ENCODE measurements at places on chromosomes 16 and 17.

DNA sequence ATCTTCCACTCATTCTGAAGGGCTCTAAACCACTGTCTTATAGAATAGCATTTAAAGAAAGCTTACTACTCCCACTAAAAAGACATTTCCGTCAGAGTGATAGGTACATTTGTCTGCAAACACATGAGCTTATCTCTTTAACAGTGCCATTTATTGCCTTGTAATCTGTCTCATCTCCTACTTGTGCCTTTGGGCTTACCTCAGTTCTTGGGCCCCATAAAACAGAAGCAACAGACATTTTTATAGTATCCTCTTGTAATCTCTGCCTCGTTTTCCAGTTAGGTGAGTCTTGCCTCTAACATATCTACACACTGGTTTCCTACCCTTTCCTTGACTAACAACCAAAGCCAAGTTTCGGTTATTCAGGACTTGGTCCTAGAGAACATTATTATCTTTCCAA lies 681.4 kb upstream of the KIF2B start:
- no peak for DNase-seq

DNA sequence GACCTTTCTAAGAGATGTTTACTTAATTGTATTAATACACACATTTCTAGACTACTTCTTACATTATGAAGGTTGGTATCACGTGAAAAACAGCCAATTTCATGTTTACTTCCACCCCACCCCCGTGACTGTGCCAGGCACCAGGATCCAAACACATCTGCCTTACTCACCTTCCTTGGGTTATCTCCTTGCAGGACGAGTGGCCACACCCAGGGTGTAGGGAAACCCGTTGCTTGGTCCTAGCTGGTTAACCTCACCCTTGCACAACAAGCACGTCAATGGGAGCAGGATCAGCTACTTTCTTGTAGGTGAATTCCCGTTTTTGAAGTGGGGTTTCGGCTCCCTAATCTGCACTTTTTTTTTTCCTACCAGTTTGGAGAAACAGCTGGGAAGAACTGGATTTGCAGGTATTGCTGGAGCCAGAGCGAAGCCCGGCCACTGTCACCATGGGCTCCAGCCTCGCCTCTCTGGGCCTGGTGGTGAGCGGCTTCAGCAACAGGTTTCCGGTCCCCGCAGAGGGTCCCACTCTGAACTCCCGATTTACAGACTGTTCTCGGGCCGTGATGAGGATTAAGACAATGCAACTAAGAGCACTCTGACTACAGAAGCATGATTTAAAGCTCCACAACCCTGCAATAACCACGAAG lies 2.1 kb upstream of the UBB start:
- peak; percentile 47 for DNase-seq

DNA sequence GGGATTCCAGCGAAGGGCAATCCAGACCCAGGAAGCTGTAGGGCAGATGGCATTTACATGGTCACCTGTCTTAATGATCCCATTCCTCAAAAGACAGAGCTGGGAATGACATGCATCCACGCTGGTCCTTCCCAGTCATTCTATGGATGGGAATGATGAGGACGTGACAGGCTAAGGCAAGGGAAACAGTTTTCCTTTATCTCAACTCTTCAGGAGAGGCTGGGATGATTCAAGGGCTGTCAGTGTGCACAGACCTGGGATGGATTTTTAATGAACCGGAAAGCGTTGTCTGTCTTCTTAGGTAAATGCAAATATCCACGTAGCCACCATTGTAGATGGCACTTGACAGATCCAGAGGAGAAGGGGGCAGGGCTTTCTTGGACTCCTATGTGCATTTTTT lies 483.2 kb upstream of the EEF2KMT start:
- DNase-seq: no peak

DNA sequence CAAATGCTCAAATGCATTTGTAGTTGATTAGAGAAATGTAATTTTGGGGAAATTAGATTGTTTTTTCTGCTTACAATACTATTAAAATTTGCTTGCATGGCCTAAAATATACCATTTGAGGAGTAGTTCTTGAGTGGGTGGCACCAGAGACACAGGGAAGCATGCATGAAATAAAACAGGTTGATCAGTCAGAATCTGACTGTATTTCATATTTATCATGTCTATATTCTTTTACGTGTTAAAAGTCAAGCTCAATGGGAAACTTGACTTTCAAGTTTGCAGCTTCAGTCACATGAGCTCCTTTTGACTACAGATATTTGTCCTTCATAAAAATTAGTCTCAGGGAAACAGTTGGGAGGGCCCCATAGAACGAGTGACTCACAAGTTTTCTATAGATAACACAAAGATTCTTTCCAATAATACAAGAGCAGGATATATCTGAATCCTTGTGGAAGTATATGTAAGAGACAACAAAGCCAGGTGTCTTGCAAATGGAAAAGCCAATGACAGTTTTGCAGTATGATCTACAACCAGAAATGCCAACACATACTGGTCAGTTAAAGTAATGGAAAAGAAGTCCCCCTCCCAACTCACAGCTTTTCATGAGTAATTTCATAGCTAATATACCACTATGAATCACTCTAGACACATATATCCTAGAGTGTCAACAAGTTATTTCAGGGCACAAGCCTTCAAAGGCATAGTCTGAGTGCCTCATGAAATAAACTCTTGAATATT lies 42.2 kb upstream of the CORO6 start:
- peak; percentile 84 for DNase-seq

DNA sequence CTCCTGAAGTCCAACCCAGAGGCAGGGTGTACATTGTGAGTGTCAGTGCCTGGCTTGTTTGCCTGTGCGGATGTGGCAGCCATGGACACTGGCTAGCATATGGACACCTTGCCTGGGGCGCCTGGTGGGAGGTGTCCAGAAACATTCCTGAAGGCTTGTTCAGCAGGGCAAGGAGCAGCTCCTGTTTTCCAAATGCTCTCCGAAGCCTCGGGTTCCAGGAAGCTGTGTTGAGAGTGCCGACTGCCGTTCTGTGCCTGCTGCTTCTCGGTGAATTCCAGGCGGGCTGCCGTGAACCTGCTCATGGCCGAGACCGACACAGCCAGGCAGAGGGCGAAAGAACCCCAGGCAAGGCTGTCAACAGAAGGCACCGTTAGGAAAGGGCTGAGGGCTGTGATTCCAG lies 10.9 kb upstream of the DHRS7C start:
- DNase-seq: peak; percentile 24

DNA sequence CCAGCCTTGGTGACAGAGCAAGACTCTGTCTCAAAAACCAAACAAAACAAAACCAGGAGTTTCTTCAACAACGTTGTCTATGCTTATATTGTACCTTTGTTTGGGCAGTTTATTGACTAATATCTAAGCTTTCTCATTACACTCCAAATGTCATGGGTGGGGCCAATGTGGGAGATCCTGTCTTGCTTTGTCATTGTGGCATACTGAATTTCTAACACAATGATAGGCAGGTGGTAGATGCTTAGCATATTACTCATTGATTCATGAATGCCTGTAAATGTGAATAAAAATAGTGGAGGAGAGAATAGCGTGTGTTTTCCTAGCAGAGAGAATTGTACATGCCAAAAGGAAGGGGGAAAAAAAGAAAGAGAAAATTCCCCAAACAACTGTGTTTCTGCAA lies 802.5 kb upstream of the EEF2KMT start:
- no peak for DNase-seq

DNA sequence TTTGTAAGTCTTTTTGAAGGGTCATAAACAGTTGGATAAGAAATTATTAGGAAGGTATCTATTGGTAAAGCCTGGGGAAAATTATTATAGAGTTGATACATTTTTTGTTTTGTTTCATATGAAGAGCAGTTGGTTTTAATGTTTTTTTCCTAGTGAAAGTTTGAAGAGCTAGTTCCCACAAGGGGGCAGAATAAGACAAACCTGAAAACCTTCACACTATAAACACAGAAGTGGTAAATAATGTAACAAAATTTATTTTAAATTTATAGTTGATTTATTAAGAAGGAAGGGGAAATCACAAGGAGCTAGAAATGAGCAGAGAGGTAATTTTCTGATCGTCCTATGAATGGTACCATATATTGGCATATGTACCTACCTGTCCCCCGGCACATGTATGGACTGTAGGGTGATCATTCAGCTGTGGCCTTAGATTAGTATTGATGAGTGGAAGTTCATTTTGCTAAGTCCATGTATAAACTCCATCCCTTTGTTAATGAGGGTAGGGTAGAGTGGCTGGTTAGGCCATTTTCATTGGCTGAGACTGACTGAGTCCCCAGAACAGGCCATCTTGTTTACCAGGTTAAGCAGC lies 116.3 kb downstream of the TANC2 start:
- DNase-seq: peak; percentile 52

GRCh38 chr17:34146440-34147043 lies 108.5 kb upstream of the CCL2 start:
- DNase-seq: no peak

- peak; percentile 93 for DNase-seq
Observed at GRCh38 chr16:2835638-2836493, 5.8 kb downstream of the ZG16B start.

GRCh38 chr16:29810699-29811169 lies 1.3 kb upstream of the PRRT2 start:
- no peak for DNase-seq

DNA sequence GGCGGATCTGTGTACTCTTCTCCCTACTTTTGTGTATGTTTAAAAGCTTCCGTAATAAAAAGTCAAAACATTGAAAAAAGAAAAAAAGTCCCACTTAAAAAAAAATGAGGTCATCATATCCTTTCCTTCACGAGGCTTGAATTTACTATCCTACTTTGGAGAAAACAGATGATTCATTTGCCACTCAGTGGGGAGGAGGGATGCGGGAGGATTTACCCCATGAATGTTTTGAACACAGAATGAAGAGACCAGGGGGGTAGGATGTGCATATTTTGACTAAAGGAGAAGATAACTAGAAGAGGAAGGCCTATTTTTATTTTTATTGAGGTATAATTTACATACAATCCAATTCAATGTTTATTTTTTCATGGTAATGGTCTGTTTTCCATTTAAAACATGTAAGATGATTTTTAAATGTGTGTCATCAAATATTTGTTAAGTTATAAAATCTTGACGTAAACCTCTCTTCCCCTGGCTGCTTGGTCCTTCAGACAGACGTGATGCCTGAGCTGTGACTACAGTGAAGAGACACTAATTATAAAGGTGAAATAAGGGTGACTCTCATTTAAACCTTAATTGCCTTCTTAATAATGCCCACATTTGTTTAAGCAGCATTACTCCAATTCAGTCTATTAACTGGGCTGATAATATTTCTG lies 135.4 kb upstream of the AXIN2 start:
- DNase-seq: peak; percentile 84

DNA sequence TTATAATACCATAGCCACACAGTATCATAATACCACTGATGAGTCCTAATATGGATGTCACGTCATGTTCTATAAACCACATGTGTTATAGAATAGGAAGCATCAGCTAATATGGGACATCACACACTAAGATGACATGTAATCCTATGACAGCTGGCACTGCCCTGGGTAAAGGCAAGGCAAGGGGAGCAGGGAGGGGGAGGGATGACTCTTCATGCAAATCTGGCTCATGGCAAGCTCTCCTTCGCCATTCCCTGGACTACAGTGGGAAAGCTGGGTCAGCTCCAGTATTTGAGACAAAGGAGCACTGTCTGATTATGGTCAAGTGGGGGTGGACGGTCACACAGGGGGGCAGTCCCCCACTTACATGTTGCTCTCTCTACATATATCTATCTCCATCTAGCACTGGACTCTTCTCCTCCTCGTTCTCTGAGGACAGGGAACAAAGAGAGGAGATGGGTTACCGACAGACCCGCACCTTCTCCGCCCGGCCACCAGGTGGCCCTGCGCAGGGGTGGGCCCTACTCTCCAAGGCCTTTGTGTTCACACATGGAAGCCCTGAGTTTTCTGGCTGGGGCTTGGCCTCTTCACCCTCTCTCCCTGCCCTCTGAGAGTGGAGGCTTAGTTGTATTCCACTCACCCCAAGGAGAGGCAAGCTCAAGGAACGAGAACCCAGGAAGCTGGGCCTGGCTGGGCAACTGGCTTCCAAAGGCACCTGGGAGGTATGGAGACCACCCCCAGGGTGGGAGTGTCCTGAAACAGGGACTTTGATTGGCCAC lies 23.4 kb upstream of the MPO start:
- peak; percentile 16 for DNase-seq

DNA sequence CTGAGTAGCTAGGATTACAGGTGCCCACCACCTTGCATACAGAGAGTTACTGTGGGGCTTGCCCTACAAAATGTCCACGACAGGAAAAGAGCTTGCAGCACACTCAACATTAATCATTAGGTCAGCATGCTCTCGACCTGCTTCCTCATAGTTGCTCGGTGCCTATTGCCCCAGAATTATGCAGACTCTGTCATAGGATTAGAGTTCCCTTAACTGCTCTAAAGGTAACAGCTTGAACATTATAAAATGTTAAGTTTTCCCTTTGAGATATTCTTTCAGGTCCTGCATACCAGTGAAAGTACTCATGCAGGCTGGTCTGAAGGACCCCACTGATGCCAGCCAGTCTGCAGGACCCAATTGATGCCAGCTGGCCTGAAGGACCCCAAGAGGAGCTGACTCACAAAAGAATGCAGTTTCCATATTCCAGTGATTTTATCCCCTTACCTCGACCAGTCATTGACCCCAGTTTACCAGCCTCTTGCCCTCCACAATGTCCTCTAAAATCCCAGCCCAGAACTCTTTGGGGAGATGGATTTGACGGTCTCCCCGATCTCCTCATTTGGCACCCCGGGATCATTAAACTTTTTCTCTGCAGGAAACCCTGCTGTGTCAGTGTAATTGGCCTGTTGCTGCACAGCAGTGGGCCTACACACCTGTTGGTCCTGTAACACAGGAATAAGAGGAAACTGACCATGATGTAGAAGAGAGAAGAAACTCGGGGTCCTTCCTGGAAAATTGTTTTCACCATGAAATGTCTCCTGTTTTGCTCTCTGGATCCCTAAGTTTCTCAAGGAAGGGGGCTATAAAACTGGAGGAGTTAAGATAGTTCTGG lies 10.6 kb downstream of the ICAM2 start:
- peak; percentile 43 for DNase-seq

GRCh38 chr17:3788200-3788599 lies 12.8 kb downstream of the ITGAE start:
- DNase-seq: no peak

- DNase-seq: peak; percentile 28
Observed at GRCh38 chr16:3656491-3657468, 2.3 kb downstream of the DNASE1 start.

DNA sequence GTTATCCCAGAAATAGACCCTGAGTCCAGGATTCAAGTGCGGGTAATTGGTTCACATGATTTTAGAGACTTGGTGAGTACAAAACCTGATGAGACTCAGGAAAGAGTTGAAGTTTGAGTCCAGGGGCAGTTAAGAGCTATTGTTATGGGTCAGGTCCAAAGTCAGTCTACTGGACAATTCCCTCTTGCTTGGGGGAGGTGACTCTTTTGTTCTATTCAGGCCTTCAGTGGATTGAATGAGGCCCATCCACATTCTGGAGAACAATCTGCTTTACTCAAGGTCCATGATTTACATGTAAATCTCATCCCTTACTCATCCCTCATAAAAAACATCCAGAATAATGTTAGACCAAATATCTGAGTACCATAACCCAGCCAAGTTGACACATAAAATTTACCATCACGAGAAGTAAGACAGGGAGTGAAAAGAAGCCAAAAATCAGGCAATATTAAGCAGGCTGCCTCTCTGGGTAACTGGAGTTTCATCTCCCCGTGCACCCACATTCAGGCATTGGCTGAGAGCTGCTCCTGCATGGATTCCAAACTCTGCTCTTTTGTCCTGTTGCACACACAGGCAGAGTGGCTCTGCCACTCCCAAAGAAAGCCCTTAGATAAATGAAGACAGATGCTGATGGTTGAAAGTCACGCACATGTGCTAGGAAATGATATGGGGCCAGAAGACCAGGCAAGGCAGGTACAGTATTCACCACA lies 156.0 kb upstream of the SALL1 start:
- no peak for DNase-seq
